ENCODE measurements at places on chromosomes 11 and 22.

DNA sequence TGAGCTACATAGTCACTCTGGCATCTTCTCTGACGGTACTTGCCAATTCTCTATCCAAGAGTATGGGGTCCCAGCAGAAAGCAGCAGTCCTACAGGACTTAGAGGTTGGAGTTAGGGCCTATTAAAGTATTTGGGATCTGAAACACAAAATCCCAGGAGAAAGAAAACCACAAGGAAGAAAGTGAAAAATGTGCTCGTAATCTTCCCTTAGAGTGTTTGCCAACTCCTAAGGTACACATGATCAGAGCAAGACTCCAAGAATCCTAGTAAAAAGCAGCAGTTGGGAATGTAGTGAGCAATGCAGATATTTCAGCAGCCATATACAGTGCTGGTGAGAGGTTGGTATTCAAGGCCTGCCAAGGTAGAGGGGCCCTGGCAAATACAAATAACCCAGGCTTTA, 71.6 kb downstream of the EXT2 start:
- DNase-seq, result no peak

DNA sequence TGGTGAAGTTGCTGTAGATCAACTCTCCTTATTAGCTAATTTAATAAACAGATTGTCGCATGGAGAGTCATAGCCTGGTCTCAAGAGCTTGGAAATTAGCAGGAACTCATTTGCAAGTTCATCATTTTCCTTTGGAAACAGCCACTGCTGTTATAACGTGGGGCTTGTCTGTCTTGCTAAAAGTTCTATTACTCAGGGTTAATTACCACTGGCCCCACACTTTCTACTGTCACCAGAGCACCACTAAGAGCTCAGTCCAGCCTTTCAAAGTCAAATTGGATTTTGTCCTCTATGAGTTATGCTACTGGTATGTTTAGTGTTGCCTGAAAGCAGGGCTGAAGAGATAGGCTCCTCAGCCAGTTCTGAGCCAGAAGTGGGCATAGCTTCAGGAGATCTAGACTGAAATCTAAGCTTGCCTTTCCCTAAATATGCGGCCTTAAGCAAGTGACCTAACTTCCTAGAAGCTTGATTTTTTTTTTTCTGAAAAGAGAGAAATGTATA, 292.2 kb downstream of the INSC start:
- DNase-seq, result no peak

GRCh38 chr11:94032725-94033124, 11.6 kb downstream of the HEPHL1 start:
- DNase-seq, result no peak

DNA sequence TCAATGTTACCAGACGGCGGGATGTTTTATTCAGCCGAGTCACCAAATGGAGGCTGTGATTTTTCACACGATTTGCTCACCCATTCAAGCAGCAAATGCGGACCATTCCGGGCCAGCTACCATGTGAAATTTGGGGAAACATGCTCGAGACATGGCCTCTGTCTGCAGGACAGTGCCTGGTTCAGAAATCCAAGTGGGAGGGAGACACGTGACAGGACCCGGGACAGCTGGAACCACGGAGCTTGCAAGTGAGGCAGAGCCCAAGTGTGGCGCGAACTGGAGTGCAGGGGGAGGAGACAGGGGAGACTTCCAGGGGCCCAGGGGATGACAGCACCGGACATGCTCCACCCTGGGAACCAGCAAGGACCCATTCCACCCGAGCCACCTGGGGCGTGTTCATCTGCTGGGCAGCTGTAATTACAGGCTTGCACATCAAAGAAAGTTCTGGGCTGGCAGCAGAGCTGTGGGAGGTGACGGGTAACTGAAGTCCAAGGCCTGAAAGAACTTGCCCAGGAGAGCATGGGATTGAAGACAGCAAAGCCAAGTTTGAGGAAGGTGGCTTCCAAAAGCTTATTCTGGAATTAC, 16.5 kb downstream of the CERK start:
- no peak for DNase-seq

DNA sequence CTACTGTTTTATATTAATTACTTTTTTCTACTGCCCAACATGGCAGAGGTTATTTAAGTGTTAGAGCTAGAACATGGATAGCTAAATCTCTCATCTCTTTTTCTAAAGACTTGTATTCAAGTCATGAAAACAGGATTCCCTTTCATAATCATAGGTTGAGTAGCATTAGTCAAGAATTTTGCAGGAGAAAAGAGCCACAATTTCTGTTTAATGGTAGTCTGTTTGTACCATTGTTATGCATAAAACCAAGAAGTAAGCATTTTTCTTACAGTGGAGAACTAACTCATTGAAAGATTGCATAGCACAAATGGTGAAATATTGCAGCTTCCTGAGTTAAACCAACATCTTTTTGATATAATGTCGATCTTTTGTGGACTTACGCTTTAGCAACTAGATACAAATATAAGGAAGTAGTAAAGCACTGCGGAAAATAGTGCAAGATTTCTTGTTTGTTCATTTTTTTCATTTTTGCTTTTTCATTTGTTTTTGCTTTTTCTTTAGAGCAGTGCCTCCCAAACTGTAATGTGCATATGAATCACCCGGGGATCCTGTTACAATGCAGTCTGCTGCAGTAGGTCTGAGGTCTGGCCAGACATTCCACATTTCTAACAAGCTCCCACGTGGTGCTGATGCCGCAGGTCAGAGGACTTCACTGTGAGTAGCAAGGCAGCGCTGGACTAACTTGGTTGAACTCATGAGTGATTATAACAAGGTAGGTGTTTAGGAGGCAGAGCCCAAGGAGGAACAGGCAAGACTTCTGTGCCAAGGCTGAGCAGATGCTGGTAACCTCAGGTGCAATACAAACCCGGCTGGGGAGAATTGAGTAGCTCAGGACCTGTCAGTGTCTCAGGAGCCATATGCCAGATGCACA, 4.6 kb downstream of the ETS1 start:
- no peak for DNase-seq

GRCh38 chr11:65110354-65110861, 1.3 kb upstream of the TM7SF2 start:
- DNase-seq, result peak; percentile 99

DNA sequence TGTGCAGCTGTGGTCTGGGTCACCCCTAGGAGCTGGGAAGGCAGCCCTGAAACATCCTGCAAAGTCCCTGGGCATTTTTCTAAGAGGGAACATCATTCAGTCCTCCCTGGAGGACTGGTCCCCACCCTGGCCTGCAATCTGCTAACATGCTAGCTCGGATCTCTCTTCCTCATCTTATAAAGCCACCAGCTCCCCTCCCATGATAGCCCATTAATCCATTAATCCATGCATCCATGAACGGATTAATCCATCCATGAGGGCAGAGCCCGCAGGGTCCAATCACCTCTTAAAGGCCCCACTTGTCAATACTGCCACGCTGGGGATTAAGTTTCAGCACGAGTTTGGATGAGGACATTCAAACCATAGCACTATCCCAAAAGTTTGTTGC, 12.1 kb downstream of the PRG3 start:
- DNase-seq, result no peak

DNA sequence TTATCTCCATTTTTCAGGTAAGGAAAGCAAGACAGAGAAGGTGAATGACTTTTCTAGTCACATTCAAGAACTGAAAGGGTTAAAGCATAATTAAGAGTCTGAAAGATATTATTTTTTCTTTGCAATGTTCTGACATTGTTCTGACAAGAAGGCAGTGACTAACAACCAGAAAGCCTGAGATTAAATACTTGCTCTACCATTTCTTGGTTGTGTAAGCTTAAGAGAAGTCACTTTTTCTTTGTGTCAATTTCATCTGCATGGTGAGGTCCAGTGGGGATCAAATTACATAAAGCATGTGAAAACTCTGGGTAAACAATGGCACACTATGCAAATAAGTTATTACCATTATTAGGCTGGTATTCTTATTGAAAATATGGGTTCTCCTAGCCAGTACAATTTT, 73.7 kb downstream of the PHF21A start:
- DNase-seq, result no peak

DNA sequence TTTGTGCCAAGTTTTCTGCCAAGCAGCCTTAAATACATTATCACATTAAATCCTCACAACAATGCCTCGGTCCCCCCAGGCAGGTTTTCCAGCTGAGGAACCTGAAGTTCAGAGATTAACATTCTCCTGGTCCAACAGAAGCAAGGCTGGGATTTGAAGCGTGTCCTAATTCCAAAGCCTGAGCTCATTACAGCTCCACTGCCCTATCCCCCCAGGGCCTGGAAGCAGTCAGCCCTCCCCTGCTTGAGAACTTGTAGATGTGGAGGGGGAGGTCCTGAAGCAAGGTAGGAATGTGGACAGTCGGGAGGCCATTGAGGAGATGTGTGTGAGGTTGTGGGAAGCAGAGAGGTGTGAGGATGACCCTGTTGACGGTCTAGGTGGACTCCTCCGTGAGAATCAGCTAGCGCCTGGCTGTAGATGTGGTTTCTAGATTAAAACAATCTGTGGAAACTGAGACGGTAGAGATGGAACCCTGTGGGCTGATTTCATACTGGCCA, 8.1 kb downstream of the GRAMD1B start:
- no peak for DNase-seq

- no peak for DNase-seq
These were observed 26.1 kb upstream of the BAIAP2L2 start for GRCh38 chr22:38136607-38137006.

GRCh38 chr11:47078751-47079521, 97.7 kb downstream of the ARFGAP2 start:
- DNase-seq, result no peak

DNA sequence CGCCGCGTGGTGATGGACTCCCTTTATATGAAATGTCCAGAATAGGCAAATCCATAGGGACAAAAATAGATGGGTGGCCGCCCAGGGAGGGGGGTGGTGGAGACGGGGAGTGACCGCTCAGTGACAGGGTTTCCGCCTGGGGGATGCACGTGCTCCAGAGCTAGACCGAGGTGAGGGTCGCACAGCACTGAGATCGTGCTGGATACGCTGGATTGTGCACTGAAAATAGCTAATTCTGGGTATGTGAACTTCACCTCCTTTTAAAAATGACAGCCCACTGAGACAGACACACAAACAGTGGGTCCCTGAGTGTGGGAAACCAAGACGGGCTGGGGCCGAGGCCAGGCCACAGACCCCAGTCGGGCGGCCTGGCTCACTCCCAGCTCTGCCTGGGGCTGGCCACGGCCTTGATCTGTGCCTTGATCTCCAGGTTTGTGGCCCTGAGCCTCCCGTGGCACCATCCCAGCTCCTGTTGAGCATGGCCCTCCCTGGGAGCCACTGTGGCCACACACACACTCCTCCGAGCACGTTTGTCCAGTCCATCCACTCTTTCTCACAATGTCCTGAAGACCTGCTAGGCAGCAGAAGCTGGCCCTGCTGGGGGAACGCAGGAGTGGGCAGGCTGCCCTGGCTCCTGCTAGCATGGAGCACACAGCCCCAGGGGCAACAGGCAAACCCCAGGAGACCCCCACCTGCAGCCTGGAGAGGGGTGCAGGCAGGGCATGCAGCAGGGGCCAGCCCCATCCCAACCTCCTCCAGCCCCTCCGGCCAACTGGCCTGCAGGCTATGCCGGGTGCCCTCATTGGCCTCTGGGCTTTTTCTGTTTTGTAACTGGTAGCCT, 41.0 kb upstream of the TH start:
- no peak for DNase-seq

DNA sequence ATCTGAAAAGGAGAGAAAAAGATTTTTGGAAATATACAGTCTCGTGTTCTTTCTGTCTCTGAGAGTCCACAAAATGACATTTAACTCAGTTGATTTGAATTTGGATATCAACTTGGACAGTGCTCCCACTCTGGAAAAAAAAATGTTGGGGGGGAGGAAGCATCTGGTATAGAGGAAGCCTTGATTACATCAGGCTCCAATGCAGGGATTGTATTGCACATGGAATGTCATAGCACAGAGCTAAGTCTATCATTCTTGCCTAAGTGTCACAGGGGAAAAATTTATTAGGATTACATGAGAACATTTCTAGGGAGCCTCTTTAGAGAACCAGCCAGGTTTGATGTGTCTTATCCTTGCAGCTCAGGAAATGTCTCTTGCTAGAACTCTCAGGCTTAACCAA, 23.0 kb downstream of the MS4A6A start:
- no peak for DNase-seq

DNA sequence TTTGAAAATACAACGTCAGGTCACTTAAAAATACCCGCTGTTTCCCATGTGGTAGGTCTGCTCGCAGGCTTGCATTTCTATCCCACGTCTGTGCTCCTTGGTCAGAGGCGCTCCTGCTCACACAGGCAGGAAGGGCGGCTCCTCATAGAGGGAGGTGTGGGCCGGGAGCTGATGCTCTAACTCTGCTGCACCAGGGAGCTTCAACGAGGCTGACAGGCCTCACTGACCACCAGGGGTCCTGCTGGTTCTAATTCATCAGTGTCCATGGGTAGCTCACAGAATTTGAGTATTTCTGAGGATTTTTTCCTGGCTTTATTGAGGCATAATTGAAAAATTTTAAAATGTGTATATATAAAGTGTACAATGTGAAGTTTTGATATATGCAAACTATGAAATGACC, 68.5 kb downstream of the PIWIL3 start:
- DNase-seq, result no peak

Data from stimulated activated CD4-positive, alpha-beta T cell treated with anti-CD3 and anti-CD28 coated beads, Interleukin-4, amount 100 ng/mL, for 48 hours (primary cell).